ENCODE measurements at places on chromosomes 7 and 10.
A peak's percentile ranks its signal among the peaks of the same experiment; 100 is the strongest.

DNA sequence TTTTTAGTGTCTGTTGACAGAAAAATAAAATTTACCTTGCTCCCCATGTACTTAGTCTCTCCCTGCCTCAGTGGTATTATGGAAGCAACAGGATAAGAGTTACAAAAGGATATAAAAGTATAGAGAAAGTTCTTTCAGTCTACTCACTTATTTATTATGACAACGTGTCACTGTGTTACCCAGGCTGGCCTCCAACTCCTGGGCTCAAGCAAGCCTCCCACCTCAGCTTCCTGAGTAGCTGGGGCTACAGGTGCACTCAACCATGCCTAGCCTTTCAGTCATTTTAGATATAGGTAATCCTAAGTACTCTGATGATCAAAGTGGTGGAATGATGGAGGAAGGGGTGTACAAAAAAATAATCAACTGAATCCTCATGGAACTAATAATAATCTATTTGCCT lies 215.2 kb upstream of the MKLN1 start:
- DNase-seq: no peak

DNA sequence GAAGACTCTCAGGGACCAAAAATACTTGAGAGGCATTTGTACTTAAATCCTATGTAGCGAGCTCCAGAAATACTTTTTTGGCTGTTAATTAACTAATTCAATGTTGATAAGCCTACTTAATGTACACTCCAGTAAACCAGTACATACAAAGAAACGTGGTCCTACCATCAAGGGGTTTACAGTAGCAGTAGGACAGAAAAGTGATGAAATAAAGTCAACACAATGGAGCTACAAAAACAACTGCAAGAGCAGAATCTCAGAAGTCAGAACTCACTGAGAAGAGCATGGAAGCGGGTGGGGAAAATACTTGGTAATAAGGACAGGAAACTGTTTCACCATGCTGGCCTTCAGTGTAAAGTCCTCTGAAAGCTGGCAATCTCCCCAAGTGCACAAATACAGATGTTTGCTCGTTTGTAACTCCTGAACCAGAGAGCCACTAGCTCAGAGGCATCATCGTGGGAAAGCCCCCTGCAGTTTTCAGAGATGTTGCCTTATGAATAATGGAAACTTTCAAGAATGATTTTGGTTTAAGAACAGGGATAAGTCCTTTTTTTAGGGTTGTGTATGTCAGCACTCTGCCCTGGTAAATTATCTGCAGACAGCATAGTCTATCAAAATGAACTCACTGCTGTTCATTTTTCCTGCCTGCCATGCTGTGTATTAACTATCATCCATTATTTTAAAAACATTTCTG lies 233.2 kb downstream of the SORCS1 start:
- DNase-seq: no peak

DNA sequence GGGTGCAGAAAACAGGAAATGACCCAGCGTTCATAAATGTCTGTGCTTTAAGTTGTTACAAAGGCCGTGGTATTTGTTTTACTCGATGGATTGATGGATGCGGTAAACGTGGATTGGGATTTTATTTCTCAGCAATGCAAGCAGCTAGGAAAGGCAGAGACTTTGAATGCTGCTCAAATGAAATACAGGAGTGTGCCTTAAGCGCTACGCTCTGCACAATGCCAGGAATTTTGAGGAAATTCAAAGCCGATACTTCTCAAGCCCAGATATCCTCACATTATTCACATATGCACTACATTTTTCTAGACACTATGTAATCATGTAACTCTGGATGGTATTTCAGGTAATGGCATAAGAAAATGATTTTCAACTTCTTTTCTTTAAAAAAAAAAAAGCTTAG lies 514.3 kb upstream of the ADARB2 start:
- DNase-seq: no peak

DNA sequence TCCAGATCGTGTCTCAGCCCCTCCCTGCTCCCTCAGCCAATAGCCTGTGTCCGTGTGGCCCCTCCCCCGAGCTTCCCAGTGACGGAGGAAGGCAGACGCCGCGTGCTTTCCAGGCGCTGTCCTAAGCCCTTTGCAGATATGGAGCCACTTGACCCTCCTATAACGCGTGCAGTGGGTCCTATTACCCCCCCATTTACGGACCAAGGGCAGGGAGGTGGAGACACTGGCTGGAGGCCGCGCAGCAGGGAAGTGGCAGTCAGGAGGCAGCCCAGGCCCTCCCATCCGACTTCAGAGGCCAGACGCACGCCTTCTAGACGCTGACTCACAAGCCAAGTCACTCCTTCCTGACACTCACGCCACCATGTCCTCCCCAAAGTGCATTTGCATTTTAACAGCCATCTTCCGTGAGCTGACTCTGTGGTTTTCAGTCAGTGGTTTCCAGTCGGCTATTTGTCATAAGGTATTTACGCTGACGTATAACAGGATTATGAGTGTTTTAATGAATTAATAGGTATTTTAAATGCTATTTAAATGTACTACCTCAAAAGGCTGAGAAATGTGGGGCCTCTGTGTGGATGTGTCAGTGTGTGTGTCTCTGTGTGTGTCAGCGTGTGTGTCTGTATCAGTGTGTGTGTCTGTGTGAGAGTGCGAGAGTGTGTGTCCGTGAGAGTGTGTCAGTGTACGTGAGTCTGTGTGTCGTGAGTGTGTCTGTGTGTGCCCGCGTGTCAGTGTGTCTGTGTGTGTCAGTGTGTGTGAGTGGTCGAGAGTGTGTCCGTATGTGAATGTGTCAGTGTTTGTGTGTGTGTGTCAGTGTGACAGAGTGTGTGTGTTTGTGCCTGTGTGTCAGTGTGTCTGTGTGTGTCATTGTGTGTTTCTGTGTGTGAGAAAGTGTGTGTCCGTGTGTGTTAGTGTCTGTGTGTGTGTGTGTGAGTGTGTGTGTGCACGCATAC lies 92.0 kb upstream of the INSIG1 start:
- peak; percentile 98 for DNase-seq

DNA sequence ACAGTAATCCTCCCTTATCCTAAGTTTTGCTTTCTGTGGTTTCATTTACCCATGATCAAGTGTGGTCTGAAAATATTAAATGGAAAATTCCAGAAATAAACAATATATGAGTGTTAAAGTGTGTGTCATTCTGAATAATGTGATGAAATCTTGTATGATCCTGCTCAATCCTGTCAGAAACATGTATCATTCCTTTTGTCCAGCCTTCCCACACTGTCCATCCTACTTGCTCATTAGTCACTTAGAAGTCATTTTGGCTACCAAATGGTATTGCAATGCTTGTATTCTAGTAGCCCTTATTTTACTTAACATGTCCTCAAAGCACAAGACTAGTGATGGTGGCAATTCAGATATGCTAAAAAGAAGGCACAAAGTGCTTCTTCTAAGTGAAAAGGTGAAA lies 1211.2 kb upstream of the SORCS1 start:
- DNase-seq: peak; percentile 2

DNA sequence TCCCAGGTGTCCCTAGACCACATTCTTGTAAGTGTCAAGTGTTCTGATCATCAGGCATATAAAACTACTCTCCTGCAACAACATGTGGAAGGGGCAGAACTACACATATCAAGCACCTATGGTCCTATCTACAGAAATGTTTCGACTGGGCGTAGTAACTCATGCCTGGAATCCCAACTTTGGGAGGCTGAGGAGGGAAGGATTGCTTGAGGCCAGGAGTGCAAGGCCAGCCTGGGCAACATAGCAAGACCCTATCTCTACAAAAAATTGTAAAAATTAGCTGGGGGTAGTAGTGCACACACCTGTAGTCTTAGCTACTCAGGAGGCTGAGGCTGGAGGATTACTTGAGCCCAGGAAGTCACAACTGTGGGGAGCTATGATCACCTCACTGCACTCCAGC lies 244.2 kb downstream of the PARD3 start:
- no peak for DNase-seq

DNA sequence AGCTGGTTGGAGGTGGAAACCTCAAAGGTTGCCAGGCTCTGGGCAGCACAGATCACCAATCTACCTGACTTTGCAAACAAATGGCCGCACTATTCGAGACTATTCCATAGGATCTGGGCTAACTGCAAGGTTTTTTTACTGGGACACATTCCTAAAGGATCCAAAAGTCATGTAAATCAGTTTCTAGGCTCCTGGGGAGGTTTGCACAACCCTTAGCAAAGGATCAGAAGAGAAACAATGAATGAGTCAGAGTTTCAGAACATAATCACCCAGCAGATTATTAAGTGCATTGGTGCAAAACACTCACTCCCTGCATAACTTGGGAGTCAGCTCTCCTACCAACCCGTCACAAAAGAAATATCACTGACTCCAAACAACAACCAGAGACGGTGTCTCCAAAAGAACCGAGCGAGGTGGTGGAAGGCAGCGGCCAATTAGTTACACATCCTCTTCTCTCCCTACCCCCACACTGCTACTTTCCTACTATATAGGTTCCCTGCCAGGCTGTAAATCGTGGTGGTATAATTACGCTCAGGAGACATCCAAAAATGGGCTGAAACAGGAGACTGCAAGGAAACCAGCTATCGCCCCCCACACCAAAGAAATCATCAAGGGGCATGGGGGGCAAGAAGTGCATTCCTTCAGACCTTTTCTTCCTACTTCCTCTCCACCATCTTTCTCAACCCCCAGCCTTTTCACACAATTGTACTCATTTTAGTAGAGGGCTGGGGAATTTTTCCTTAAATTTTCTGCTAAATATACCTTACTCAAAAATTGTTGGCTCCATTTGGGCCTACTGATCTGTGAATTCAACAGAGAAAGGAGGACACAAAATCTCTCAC lies 3.2 kb downstream of the UBE2H start:
- DNase-seq: peak; percentile 87

DNA sequence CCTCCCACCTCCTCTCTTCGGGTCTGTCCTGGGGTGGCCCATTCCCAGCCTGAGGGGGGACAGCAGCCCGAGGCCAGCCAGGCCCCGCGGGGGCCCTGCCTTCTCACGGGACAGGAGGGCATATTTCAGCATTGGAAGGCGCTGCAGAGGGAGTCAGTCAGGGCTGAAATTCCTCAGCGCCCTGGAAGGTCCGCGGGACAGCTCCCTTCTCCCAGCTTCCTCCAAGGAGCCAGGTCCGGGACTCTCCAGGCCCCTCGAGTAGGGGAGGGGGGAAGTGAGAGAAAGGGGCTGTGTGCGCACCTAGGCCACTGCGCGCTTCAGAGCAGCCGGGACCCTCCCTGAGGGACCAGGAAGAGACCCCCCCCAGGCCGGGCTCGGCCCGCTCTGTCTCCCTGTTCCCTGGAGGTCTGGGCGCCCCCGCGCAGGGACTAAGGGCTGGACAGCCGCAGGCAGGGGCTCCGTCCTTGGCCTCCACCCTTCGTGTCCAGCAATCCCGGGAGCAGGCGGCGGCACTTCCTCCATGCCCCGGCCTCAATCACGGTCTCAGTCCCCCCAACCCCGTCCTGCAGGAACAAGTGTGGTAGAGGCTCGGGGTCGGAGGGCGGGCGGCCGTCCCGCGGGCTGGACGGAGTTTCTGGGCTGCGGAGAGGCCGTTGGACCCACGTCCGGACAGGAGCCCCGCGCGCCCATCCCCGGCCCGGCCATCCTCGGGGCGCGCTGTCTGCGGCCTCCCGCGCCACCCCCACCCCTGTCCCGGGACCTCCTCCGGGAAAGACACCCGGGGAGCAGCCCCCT lies 6.0 kb upstream of the ELFN1 start:
- no peak for DNase-seq

- no peak for DNase-seq
Measured at GRCh38 chr7:148630078-148630477, 39.5 kb downstream of the C7orf33 start.

- no peak for DNase-seq
Measured at GRCh38 chr10:98295401-98295811, 27.4 kb upstream of the LOXL4 start.

- peak; percentile 73 for DNase-seq
Measured at GRCh38 chr7:140656548-140657515, 15.9 kb upstream of the ADCK2 start.

Data from cardiac fibroblast (primary cell).